ENCODE measurements at places on chromosomes 7 and 10. TPM values are rescaled to one million over a fixed set of nuclear protein-coding genes. Genes with fewer than 3 reads are reported as not detected.

GRCh38 chr10:4819707-4820106 lies 6.3 kb upstream of the AKR1E2 start:
- no peak overlapping the region for H3K4me3 ChIP-seq
- H3K27ac ChIP-seq: no peak overlapping the region
- peaks cover 4% of the 10 kb centered on the region for H3K27me3 ChIP-seq
- H3K4me1 ChIP-seq: peaks cover 24% of the 10 kb centered on the region
- H3K36me3 ChIP-seq: no peaks in the 10 kb centered on the region

DNA sequence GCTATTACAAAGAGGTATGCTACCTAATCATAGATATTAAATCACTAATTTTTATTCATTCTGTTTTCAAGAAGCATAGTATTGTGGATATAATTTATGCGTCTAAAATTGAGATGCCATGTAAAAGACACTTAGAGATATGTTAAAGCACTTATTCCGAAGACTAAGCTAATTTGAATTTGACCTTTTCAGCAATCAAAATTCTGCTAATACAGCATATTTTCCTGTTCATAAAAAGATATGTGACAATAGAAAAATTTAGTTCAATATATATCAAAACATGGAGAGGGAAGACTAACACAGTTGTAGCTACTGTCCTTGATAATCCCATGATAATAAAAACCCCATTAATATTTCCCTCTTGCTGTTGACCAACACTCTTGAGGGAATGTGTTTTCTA lies 386.6 kb upstream of the TEX47 start:
- DNase-seq: no peak
- H3K27ac ChIP-seq: no peak overlapping the region
- H3K36me3 ChIP-seq: no peaks in the 10 kb centered on the region
- no peaks in the 10 kb centered on the region for H3K27me3 ChIP-seq
- no peaks in the 10 kb centered on the region for H3K4me1 ChIP-seq
- H3K4me3 ChIP-seq: no peak overlapping the region

- H3K27me3 ChIP-seq: peaks cover 4% of the 10 kb centered on the region
- no peaks in the 10 kb centered on the region for H3K36me3 ChIP-seq
- DNase-seq: no peak
- H3K4me3 ChIP-seq: no peak overlapping the region
- H3K4me1 ChIP-seq: peaks cover 4% of the 10 kb centered on the region
- no peak overlapping the region for H3K27ac ChIP-seq
These were observed 193.0 kb upstream of the C7orf33 start for GRCh38 chr7:148397551-148397950.

Gene ZNF138
- 14.7 TPM for total RNA-seq

Gene EVX1
- total RNA-seq: 0.51 TPM

Measured in endothelial cell (in vitro differentiated cells).